Effector memory CD4-positive, alpha-beta T cell (primary cell): ENCODE measurements at places on chromosomes 2 and 18.
A peak's percentile ranks its signal among the peaks of the same experiment; 100 is the strongest.

DNA sequence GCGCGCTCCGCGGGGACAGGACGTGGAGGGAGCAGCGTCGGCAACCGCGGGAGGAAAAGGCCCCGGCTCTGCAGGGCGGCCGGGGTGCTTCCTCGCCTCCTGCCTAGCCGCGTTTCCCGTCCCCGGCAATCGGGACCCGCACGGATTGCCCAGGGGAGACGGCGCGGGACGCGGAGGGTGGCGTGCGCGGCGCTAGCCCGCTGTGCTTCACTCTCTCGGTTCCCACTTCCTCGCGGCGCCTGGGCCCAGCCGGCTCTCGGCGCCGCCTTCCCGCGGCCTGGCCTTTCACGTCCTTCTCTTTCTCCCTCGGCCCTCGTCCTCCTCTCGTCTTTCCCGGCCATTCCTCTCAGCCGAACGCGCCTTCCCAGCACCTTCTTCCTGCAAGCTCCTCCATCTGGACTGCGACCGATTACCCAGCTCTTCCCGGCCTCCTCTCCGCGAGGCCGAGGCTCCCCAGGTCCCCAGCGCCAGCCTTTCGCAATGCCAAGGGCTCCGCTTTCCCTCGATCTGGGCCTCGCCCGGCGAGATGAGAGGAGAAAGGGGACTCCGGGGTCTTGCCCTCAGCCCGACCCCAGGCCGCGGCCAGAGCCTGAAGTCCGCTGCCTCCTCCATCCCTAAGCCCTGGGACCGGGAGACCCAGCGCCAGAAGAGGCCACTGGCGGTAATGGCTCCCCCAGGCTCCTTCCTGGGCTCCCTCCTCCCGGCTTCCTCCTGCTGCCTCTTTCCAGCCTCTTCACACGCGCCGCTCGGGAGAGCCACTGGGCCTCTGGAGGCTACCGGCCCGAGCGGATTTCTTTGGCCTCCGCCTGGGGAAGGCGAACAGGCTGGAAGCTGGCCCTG, 34.3 kb upstream of the ATP6V1B1 start:
- peaks cover 17% of the 10 kb centered on the region for H3K4me1 ChIP-seq
- H3K4me3 ChIP-seq = peak overlapping the region; percentile 37
- H3K27ac ChIP-seq = no peak overlapping the region
- H3K27me3 ChIP-seq = peaks cover 92% of the 10 kb centered on the region
- H3K36me3 ChIP-seq = no peaks in the 10 kb centered on the region
- DNase-seq = no peak

DNA sequence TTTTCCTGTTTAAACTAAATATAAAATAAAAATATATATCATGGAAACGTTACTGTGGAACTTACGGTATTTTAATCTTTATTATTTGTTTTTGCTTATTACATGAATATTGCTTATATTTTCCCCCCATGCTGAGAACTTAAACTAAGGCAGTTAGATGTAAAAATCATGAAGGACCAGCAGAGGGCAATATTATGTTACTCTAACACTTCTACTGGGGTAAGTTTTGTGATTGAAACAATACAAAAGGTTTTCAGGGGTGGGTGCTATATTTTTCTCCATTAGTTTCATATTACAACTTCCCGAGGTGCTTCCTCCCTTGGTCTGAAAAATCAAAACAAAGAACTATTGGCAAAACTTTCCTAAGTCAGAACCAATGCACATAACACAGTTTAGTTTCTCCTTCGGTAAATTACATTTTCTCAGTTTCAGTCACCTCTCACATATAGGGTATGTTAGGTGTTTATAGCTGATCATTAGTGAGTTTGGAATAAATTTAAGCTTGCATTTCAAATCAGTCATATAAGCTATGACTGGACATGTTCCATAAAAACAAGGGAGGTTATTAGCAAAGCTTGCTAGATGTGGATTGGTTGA, 54.8 kb downstream of the ZNF407 start:
- no peaks in the 10 kb centered on the region for H3K27me3 ChIP-seq
- H3K4me3 ChIP-seq = no peak overlapping the region
- H3K36me3 ChIP-seq = peaks cover 4% of the 10 kb centered on the region
- H3K27ac ChIP-seq = no peak overlapping the region
- DNase-seq = no peak
- no peaks in the 10 kb centered on the region for H3K4me1 ChIP-seq

GRCh38 chr2:6940820-6941219, 23.6 kb downstream of the RNF144A start:
- H3K27ac ChIP-seq = no peak overlapping the region
- H3K36me3 ChIP-seq = peaks cover 22% of the 10 kb centered on the region
- H3K4me3 ChIP-seq = no peak overlapping the region

DNA sequence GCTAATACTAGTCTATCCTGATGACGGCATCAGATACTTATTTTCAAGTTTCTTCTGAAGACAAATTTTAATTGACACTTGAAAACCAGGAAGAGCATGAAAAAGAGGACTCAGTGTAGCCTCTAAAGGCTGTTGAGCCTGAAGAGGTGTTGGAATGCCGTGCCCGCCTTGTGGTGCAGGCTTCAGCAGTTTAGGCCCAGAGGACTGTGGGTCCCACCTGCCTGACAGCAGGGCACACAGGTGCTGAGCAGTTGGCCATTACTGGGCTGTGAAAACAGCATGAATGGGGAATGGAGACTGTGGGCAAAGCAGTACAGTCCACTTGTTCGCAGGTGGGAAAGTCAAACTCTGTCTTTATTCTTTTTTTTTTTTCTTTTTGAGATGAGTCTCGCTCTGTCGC, 49.8 kb upstream of the THOC1 start:
- no peak overlapping the region for H3K4me3 ChIP-seq
- no peaks in the 10 kb centered on the region for H3K4me1 ChIP-seq
- no peak for DNase-seq
- H3K27me3 ChIP-seq = no peaks in the 10 kb centered on the region
- H3K27ac ChIP-seq = no peak overlapping the region

DNA sequence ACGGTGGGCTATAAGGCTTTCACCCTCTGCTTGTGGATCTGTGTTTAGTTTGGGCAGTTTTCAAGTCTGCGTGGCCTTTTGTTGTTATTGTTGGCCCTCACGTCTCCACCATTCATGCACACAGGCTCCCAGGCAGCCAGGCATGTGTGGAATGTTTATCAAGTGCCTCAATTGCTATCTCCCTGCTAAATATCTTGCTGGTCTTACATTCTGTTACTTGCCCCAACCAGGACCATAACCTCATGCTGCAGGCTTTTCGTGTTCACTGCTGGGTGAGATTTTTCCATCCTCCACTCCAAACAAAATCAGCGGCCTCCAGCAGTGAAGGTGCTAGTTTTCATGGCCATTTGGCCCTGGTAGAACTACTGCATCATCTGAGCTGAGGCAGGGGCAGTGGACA, 63.0 kb upstream of the DSC1 start:
- no peak overlapping the region for H3K27ac ChIP-seq
- no peak for DNase-seq
- H3K4me3 ChIP-seq = no peak overlapping the region
- H3K27me3 ChIP-seq = no peaks in the 10 kb centered on the region
- H3K4me1 ChIP-seq = no peaks in the 10 kb centered on the region

DNA sequence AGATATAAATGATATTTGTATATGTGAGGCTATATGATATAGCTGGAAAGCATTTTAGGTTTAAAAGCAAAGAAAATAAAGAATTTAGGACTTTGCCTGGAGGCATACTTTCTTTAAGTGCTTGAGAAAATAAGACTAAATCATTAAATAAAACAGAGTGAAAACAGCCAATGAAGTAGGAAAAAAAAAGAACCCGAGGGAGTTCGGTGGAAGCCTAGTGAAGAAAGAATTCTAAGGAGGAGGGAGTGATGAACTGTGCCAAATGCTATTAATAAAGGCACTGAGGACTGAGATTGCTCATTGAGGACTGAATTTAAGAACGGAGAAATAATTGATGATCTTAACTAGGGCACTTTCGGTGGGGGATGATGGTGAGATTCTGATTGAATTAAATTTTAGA, 573.5 kb downstream of the DSC3 start:
- no peaks in the 10 kb centered on the region for H3K36me3 ChIP-seq
- DNase-seq = no peak
- no peak overlapping the region for H3K4me3 ChIP-seq
- no peak overlapping the region for H3K27ac ChIP-seq
- H3K27me3 ChIP-seq = no peaks in the 10 kb centered on the region

GRCh38 chr2:206526416-206526815, 83.1 kb downstream of the ADAM23 start:
- DNase-seq = no peak
- H3K27me3 ChIP-seq = no peaks in the 10 kb centered on the region
- H3K27ac ChIP-seq = no peak overlapping the region

DNA sequence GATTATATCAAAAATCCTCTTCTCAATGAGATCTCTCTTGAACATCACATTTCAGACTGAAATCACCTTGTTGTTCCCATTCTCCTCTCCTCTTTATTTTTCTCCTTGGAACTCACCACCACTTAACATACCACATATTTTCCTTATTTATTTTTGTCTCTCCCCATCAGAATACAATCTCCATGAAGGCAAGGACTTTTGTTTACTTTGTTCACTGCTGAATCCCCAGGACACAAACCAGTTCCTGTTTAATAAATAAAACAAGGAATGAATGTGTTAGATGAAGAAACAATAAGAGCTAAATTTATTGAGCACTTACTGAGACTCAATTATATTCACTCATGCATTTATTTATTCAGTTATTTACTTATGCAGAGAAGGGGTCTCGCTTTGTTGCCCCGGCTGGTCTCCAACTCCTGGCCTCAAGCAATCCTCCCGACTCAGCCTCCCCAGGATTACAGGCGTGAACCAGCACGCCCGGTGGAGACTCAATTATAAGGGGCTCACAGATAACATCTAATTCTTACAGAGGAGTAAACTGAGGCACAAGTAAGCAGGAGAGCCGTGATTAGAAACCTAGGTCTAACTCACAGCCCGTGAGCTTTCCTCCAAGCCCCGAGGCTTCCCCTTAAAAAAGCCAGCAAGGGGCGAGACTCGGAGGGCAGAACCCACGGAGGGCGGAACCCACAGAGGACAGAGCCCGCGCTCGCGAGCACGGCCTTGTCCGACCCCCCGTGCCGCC, 616 bp upstream of the TAF1B start:
- no peaks in the 10 kb centered on the region for H3K27me3 ChIP-seq
- H3K4me1 ChIP-seq = peaks cover 12% of the 10 kb centered on the region
- H3K27ac ChIP-seq = peak overlapping the region; percentile 74
- peaks cover 13% of the 10 kb centered on the region for H3K36me3 ChIP-seq
- DNase-seq = no peak
- H3K4me3 ChIP-seq = peak overlapping the region; percentile 68

- H3K27ac ChIP-seq = no peak overlapping the region
- H3K4me1 ChIP-seq = no peaks in the 10 kb centered on the region
- H3K27me3 ChIP-seq = no peaks in the 10 kb centered on the region
- DNase-seq = no peak
- H3K4me3 ChIP-seq = no peak overlapping the region
- no peaks in the 10 kb centered on the region for H3K36me3 ChIP-seq
Observed at GRCh38 chr2:222025881-222026271, 272.9 kb downstream of the PAX3 start.

DNA sequence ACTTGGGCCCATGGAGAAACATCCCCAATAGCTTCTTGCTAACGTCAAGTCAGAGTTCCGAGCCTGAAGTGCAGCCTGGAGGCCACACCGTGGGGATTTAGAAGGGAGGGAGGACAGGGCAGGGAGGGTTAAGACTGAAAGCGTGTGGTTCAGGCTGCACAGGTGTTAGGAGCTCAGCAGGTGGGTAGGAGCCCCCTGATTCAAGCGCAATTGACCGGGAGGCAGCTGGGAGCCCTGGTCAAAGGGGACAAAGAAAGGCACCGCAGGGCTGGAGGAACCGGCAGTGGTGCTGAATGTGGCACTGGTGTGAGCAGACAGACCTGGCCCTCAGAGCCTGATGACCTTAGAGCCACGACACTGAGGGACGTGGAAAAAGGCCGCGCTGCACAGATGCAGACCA, 149.6 kb downstream of the TMEM18 start:
- H3K27ac ChIP-seq = no peak overlapping the region
- no peaks in the 10 kb centered on the region for H3K4me1 ChIP-seq
- no peak overlapping the region for H3K4me3 ChIP-seq
- H3K36me3 ChIP-seq = no peaks in the 10 kb centered on the region
- H3K27me3 ChIP-seq = no peaks in the 10 kb centered on the region
- DNase-seq = no peak

GRCh38 chr18:11004294-11004693, 145.1 kb downstream of the PIEZO2 start:
- H3K4me3 ChIP-seq = no peak overlapping the region
- H3K27me3 ChIP-seq = no peaks in the 10 kb centered on the region
- H3K36me3 ChIP-seq = no peaks in the 10 kb centered on the region
- no peak overlapping the region for H3K27ac ChIP-seq
- DNase-seq = no peak

- H3K36me3 ChIP-seq = no peaks in the 10 kb centered on the region
- H3K4me3 ChIP-seq = no peak overlapping the region
- H3K27me3 ChIP-seq = no peaks in the 10 kb centered on the region
- H3K27ac ChIP-seq = no peak overlapping the region
- H3K4me1 ChIP-seq = no peaks in the 10 kb centered on the region
Observed at GRCh38 chr2:79981316-79981715, 323.2 kb downstream of the LRRTM1 start.

- no peaks in the 10 kb centered on the region for H3K4me1 ChIP-seq
- peaks cover 17% of the 10 kb centered on the region for H3K36me3 ChIP-seq
- H3K27ac ChIP-seq = no peak overlapping the region
- no peak overlapping the region for H3K4me3 ChIP-seq
Observed at GRCh38 chr18:79195716-79196683, 126.8 kb downstream of the ATP9B start.

GRCh38 chr2:24720310-24720709, 72.9 kb downstream of the PTRHD1 start:
- H3K4me3 ChIP-seq = no peak overlapping the region
- no peak overlapping the region for H3K27ac ChIP-seq
- DNase-seq = no peak
- no peaks in the 10 kb centered on the region for H3K27me3 ChIP-seq
- peaks cover 7% of the 10 kb centered on the region for H3K36me3 ChIP-seq
- no peaks in the 10 kb centered on the region for H3K4me1 ChIP-seq

- no peaks in the 10 kb centered on the region for H3K4me1 ChIP-seq
- no peak overlapping the region for H3K4me3 ChIP-seq
- H3K36me3 ChIP-seq = no peaks in the 10 kb centered on the region
Observed at GRCh38 chr2:218005028-218005427, 2.2 kb upstream of the TNS1 start.

DNA sequence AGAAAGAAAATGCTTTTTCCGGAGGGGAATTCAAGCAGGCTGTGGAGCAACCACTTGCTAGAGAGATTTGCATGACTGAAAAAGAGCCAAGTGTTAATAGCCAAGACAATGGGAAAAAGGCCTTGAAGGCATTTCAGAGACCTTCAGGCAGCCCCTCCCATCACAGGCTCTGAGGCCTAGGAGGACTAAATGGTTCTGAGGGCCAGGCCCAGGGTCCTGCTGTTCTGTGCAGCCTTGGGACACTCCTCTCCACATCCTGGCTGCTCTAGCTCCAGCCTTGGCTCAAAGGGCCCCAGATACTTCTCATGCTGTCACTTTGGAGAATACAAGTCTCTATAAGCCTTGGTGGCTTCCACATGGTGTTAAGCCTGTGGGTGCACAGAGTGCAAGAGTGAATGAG, 81.8 kb downstream of the B3GNT2 start:
- no peak for DNase-seq
- H3K36me3 ChIP-seq = no peaks in the 10 kb centered on the region
- no peak overlapping the region for H3K4me3 ChIP-seq
- H3K27me3 ChIP-seq = no peaks in the 10 kb centered on the region
